ENCODE measurements at places on chromosomes 7 and 10. TPM values are rescaled to one million over a fixed set of nuclear protein-coding genes. Genes with fewer than 3 reads are reported as not detected.

The DYNC1I1 gene
- 17.7 TPM for total RNA-seq

The CLDN12 gene
- total RNA-seq: 46.1 TPM

The AKR1C4 gene
- not detected for total RNA-seq

The DIP2C gene
- total RNA-seq: 28.4 TPM
